Stimulated activated CD8-positive, alpha-beta memory T cell treated with anti-CD3 and anti-CD28 coated beads, Interleukin-7, amount 100 ng/mL, for 4 hours (primary cell): ENCODE measurements at places on chromosomes 16 and 17.

DNA sequence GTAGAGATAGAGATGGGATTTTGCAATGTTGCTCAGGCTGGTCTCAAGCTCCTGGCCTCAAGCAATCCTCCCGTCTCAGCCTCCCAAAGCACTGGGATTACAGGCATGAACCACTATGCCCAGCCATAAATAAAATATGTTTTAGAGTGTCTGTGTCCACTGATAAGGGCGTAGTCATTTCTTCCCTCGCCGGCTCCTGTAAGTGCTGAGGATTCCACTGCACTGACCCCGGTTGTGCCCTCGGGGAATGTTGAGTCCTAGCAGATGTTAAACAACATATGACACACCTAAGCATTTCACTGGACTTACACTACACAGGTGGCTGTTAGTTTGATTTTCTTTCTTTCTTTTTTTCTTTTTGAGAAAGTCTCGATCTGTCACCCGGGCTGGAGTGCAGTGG, 5.6 kb upstream of the SHMT1 start:
- no peak for DNase-seq

GRCh38 chr16:25051406-25052150, 36.4 kb upstream of the ARHGAP17 start:
- no peak for DNase-seq

- DNase-seq = no peak
Measured at GRCh38 chr17:64109400-64109799, 20.5 kb downstream of the ERN1 start.

DNA sequence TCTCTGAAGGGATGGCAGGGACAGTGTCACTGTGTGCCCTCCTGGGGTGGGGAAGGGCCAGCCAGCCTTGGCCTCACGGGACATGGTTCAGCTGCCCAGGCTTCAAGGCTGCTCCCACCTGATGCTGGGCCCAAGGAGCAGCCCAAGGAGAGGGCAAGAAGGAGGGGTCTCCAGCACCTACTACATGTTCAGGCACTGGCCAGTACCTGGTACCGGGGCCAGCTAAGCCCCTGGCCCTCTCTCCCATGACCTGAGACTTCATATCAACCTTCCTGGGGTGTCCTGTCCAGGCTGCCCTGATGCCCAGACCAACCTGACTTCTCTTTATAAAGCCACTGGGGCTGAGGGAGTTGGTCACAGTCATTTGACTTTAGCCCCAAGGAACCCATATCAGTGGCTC, 1.3 kb downstream of the USH1G start:
- DNase-seq = no peak

GRCh38 chr17:3683054-3683511, 12.9 kb downstream of the P2RX5 start:
- peak; percentile 30 for DNase-seq

GRCh38 chr16:87383505-87384161, at the start of gene FBXO31:
FBXO31 (minus strand) TSS chr16:87383776; CDS start chr16:87383744, 32 bp downstream.
- peak; percentile 84 for DNase-seq

DNA sequence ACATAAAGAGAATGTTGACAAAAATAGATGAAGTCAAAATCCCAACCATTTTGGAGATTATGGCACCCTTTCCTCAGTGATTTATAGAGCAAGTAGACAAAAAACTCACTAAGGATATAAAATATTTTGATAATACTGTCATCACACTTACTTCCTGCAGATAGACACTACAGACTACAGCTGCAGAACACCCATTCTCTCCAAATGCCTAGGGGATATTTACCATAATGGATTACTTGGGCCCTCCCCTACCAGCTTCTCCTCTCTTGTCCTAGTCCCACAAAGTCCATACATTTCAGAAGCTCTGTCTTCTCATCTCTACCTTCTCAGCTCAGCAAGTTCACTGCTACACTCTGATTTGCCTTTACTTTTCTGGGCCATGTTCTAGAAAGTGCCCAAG, 37.2 kb upstream of the CCNF start:
- no peak for DNase-seq
